ENCODE measurements at places on chromosomes 12 and 14. TPM values are rescaled to one million over a fixed set of nuclear protein-coding genes. Genes with fewer than 3 reads are reported as not detected.

FGF6 gene
- total RNA-seq, result not detected

DNA sequence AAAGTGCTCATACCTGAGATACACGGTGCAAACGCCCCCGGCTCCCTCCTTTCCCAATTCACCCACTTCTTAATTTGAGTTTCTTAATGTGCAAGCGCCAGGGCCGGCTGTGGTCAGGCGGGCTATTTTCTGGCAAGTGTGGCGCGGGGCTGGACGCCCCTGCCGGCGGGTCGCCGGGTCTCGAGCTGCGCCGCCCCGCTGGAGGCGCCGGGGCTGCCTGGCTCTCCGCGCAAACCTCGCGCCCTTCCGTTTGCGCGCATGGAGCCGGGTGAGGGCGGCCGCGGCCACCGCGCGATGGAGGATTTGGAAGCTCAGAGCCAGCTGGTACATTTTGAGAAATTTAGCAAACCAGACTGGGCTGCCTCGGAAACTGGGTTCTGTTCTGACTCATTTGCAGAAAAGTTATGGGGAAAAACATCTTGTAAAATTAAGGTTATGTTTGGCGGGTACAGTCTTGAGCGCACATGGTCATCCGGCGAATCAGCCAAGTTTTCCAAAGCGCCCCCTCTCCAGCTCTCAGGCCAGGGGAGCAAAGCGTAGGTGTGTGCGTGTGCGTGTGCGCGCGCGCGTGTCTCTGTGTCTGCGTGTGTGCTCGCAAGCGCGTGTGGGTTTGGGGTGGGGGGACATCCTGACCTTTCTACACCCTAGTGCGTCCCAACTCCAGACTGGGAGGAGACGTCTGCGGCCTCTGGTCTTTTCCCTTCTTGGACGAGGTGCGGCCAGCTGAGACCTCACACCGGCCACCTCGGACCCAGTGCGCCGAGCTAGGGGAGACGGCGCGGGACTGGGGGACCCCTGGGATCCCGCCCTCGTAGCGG, 6.5 kb upstream of the OTX2 start:
- DNase-seq, result no peak

GPX2 gene
- 84.3 TPM for total RNA-seq

NPFF gene
- not detected for total RNA-seq

DNA sequence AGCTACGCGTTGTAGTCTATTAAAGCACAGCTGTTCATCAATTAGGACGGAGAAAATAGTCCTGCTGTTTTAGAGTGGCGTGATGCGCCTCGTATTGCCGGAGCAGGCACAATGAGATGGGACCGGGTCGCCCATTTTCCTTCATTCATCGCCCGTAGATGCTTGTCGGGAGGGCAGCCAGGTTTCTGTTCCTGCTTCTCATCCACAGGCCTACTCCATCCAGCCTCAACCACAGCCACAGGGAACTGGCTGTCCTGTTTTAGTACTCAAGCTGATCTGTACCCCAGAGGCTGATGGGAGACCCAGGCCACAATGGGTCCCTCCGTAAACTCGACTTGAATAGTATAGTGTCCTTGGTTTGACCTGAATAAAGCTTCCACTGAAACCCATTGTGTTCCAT, 264.0 kb downstream of the VRK1 start:
- no peak for DNase-seq

- DNase-seq, result no peak
Observed at GRCh38 chr14:33987565-33988080, 36.7 kb upstream of the EGLN3 start.

DNA sequence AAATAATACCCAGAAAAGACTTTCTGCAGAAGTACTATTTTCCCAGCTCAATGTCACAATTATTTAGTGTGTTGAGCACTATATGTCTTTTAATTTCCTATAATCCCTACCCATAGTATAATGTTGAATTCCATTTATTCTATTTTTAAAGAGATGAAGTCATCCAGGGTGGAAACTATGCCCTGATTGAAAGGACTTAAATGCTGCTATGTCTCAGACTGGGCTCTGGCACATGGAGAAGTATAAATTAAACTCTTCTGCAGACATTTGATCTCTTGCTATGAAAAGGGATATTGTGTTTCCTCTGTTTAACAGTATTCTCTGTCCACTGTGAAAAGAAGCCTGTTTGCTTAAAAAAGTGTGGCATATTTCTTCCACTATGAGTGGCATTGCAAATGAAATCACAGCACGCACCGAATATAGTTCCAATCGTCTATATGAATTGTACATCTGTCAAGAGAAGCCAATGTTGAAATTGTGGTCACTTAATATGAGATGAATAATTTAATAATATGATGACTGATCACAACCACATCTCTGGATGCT, 192.3 kb downstream of the BCAT1 start:
- DNase-seq, result no peak

- DNase-seq, result no peak
Observed at GRCh38 chr14:59161561-59162175, 26.8 kb upstream of the DAAM1 start.

GRCh38 chr14:72826039-72826438, 67.9 kb downstream of the DPF3 start:
- DNase-seq, result no peak

DNA sequence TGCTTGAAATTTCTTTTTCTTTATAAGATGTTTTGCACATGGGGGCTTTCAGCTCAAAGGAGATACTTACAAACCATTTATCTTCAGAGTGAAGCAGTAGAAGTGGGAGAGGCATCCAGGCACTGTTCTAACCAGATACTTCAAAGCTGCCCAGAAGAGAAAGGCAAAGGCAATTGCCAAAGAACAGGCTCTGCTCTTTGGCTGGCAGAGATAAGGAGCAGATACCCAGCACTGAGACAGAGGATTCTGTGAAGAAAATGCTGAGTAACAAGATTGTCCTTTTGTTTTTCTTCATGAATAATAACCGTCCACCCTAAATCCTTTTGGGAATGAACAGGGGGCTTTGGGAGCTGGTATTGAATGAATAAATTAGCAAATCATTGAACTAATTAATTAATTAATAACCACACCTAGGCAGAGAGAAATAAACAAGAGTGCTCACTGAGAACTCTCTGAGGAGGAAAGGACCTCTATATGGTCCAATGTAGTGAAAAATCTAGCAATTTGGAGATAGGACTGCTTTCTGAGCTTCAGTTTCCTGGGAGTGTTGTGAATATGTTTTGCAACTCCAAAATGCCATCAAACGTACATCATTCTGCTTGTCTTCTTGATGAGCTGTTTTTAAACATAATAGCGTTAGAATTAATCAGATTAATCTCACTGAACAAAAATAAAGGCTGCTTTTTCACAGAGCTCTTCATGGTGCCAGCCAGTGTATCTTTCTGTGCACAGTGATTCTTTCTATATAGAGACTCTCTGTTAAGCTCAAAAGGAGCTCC, 192.8 kb upstream of the AMIGO2 start:
- no peak for DNase-seq

DNA sequence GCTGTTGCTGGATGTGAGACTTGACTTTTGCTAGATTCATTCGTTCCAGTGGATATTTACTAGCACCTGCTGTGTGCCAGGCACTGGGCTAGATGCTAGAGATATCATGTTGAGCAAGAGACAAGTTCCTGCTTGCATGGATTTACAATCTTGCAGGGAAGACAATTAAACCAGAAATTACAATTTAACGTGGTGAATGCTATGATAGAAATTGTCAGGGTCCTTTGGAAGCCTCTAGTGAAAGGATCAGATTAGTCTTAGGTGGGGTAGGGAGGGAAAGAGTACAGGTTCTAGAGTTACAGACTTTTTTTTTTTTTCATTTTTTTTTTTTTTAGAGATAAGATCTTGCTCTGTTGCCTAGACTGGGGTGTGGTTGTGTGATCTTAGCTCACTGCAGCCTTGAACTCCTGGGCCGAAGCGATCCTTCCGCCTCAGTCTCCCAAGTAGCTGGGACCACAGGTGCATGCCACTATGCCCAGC, 36.7 kb downstream of the SPATS2 start:
- DNase-seq, result no peak

DNA sequence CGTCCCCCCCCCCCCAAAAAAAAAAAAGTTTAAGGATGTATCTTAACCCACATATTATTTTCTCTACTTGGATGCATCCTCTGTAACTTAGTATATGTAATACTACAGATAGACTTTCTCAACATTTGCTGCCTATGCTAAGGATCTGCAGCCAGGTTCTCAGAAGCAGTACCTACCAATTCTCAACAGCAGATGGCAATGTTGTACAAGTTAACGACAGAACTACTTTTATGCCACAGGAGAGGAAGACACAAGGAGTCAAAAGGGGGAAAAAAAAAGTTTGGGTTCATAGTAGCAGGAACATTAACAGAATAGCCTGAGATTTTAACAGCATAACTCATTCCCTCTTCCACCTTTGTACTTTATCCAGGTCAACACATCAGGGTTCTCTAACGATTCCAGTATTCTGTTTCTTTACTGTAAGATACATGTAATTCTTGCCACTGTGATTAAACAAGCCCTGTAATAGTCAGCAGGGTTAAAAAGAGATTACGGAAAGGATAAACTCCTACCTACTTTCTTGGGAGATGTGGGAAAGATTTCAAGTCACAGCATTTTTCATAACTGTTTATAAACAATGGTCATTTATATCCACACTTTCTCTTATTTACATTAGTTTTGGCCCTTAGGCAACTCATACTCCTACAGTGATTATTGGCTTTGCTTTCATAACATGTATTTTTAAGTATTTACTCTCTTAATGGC, 5.7 kb upstream of the NEK9 start:
- peak; percentile 68 for DNase-seq

TIMELESS gene
- 33.3 TPM for total RNA-seq

DNA sequence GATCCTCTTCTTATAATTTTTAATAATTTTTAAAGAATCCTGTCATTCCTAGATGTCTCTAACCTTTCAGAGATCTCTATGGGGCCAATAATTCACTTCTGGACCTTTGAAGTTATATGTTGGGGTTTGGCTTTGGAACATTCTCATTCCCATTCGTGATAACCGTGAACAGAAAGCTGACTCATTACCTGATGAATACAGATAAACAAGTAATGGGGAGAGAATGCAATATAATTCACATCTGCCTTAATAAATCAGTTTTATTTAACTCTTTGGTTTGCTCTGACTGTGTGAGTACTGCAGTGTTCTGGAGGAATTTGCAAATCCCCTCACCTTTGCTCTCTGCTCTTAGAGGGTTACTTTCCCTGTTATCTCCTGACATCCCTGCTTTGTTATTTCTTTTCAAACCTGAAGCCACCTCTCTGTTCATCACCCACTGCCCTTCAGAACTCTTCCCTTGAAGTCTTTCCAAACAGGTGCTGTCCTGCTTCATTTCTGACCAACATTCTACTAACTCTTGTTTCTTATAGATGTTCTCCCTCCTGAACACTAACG, 79.6 kb upstream of the SLC38A2 start:
- no peak for DNase-seq

DNA sequence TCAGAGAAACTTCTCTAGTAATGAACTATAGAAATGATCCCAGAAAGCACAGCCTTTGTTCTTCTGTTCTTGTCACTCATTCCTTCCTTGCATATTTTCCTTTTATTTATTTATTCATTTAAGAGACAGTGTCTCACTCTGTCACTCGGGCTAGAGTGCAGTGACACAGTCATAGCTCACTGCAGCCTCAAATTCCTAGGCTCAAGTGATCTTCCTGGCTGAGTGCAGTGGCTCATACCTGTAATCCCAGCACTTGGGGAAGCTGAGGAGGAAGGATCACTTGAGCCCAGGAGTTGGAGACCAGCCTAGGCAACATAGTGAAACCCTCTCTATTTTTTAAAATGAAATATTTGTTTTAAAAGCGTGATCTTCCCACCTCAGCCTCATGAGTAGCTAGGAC, 11.5 kb downstream of the TECPR2 start:
- DNase-seq, result no peak

ALDH1L2 gene
- 1.2 TPM for total RNA-seq

DNA sequence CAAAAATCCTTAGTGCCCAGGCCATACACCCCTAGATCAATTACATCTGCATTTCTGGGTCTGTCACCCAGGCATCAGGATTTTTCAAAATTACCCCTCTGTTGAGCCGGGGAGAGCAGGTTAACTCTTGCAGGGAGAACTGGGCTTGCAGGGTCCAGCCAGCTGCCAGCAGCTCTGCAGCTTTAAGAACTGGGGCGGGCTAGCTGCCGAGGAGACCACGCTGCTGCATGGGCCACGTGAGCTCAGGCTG, at the start of gene DGLUCY:
TSS of gene DGLUCY (plus strand) at position 245 of the 250 bp plus-strand sequence. CDS start 46,222 bp downstream, outside the sequence.
- no peak for DNase-seq

DNA sequence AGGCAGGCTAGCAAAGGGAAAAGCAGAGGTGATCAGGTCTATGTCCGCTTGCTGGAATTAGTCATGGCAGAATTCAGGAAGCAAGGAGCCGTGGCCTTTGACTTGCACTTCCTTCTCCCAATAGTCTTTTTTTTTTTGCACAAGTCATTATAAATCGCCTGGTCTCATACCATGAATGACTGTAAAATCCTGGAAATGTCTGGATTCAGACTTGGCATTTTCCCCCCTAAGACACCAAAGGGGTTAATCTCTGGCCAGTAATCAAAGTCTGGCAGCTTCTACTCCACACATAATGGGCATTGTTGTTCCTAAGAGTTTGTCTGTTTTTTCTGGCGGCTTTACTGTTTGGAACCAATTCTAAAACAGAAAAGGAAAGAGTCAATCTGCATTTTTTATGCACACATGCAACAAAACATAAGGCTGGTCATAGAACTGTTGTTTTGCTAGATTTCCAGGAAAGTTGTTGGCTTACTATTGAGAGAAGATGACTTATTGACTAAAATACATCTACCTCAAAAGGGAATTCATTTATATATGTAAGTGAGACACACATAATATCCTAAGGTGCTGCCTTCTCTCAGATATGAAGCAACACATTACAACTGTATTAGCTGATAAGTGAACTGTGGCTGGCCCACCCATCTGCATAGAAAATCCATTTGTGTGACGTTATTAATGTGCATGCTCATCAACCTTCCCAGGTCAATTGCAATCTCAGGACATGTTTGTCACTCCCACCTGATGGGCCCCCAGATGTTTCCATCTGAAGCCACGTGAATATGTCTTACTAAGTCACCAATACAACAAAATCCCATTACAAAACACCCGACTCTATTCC, 157.3 kb downstream of the BTG1 start:
- no peak for DNase-seq

- DNase-seq, result no peak
Observed at GRCh38 chr12:117861691-117862090, 107.1 kb downstream of the KSR2 start.

GYS2 gene
- not detected for total RNA-seq

FOXN4 gene
- not detected for total RNA-seq

TDP1 gene
- total RNA-seq, result 22.0 TPM

DNA sequence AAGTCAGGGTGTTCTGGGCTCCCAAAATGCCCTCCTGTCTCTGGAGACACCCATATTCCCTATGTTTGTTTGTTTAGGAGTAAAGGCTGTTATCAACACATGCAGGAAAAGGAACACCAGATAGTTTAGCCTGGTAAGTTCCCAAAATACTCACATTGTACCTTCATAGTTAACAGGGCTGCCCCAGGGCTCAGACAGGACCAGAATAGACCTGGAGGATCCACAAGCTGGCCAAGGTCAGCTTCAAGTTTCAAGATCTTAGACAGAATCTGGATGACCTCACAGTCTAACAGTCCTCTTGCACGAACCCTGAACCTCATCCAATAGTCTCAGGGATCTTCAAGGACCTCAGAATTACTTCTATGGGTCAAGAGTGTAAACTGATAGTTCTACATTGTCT, 18.1 kb upstream of the HSP90B1 start:
- no peak for DNase-seq
